Tibial artery (tissue), 4 donors: ENCODE measurements at places on chromosomes 7 and 10.
A peak's percentile ranks its signal among the peaks of the same experiment; 100 is the strongest.

- no peak for DNase-seq
Observed at GRCh38 chr10:52215745-52216361, 98.2 kb upstream of the DKK1 start.

DNA sequence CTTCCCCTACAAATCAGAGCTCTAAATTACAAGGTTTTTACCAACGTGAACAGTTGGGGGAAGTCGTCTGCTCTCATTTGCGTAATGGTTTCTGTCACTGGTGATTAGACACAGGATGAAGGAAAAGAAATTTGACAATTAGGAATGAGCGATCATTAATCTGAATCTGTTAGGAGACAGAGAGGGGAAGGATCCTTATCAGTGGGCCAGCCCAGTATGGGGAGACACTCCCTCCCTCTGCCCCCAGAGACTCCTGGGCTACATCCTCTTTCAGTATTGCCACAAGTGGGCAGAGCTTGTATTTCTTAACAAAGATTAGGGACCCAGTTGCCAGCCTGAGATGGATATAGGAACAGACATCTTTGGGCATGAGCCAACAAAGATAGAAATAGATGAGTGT lies 15.5 kb downstream of the HIF1AN start:
- DNase-seq = no peak

GRCh38 chr7:134331393-134331792 lies 14.7 kb upstream of the SLC35B4 start:
- no peak for DNase-seq

DNA sequence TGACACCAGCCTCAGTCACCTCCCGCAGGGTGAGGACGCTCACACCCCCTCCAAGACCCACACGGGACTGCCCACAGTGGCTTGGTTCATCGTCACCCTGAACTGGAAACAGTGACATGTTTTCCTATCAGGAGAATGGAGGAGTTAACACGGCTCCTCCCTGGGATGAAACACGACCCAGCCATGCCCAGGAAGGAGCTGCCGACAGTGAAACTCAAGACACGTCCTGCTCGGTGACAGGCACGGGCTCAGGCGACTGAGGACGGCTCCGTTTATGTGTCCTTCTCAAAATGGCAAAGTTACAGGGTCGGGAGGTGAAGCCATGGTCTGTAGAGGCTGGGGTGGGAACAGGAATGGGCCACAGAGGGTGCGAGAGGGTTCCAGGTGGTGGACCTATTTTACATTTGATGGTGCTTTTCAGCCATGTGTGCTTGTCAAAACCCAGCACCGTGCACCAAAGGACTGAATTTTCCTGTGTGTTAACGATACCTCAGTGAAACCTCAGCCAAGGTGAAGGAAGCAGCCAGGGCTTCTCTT lies 272.4 kb downstream of the ADARB2 start:
- DNase-seq = no peak

- DNase-seq = no peak
Observed at GRCh38 chr10:101619983-101620382, 31.9 kb downstream of the DPCD start.

DNA sequence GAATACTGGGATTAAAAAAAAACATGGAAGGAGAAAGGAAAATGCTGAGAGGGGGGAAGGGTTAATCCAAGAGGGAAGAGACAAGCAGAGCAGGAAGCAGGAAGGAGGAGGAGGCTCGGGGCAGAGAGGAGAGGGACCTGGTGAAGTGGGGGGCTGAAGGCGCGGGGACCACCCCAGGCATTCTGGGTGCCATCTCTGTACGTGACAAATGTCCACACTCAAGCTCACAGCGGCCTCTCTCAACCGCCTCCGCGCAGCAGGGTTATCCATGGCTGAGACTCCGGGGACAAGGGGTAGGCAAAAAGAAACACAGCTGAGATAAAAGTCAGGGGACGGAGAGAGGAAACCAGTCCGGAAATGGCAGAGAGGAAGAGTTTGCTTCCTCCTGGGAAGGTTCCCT lies 33.9 kb downstream of the EN2 start:
- DNase-seq = no peak

- DNase-seq = no peak
Observed at GRCh38 chr10:31011665-31012022, 20.0 kb downstream of the ZNF438 start.

GRCh38 chr7:144830811-144831210 lies 5.0 kb downstream of the TPK1 start:
- DNase-seq = no peak

GRCh38 chr10:68156373-68157185 lies 47.3 kb downstream of the MYPN start:
- no peak for DNase-seq

- DNase-seq = peak; percentile 86
Observed at GRCh38 chr10:103645141-103646054, 151.9 kb downstream of the NEURL1 start.

GRCh38 chr7:31373337-31374289 lies 33.1 kb upstream of the NEUROD6 start:
- DNase-seq = no peak

DNA sequence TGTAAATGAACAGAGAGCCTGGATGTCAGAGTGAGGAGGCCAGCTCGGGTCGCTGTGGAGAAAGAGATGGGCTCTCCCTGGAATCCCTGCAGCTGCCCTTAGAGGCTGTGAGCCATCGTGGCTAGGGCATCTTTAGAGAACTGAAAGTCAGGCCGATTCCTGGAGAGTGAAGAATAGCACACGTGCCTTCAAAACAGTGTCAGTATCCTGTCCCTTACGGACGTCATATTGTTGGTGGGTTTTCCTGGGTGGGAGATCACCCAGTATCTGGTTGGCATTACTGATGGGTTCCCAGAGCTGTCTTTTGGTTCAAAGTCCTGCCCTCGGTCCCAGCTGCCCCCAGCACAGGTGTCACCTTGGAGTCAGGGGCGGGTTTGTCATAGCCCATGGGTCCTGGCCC lies 25.3 kb downstream of the IKZF1 start:
- DNase-seq = no peak

GRCh38 chr10:11886851-11887250 lies 63.7 kb downstream of the PROSER2 start:
- DNase-seq = no peak

- DNase-seq = no peak
Observed at GRCh38 chr7:74561898-74562613, 95.5 kb upstream of the GTF2I start.

DNA sequence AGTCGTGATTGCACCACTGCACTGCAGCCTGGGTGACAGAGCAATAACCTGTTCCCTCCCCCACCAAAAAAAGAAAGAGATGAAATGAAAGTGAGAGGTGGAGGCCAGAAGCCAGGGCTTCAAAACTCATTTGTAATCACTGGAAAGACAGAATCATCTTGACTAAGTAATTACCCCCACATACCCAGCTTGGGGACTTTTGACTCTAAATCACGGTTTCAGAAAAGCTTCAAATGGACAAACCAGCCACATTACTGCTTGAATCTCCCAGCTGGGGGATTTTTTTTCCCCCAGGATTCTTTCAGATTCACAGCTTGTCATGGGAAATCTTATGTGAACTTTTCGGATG lies 361.0 kb downstream of the FRMD4A start:
- DNase-seq = no peak

- DNase-seq = no peak
Observed at GRCh38 chr10:62582101-62582705, 208.0 kb downstream of the ZNF365 start.

- DNase-seq = no peak
Observed at GRCh38 chr7:36763132-36763816, 39.0 kb upstream of the AOAH start.
